Glutamatergic neuron (in vitro differentiated cells): ENCODE measurements at places on chromosomes 7 and 10. TPM values are rescaled to one million over a fixed set of nuclear protein-coding genes. Genes with fewer than 3 reads are reported as not detected.

DNA sequence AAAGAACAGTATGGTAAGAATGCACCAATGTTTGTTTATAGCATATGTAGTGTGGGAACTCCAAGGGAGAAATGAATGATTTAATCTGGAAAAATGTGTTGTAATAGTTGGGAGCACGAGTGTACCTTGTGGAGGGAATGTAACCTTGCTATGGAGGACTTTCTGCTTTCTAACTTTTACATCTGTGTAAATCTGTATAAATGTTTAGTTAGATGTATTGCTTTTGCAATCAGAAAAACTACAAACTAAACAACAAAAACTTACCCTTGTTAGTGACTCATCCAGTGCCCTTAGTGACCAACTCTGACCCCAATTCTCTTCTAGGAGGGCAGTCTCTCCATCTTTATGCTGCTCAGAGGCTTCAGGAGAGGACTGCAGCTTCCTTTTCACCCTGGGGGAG lies 89.3 kb downstream of the CCNY start:
- no peak for DNase-seq

GRCh38 chr10:4776234-4776638 lies 49.8 kb upstream of the AKR1E2 start:
- DNase-seq, result no peak

Gene INMT
- 1.7 TPM for total RNA-seq

Gene EPHB6
- 21.4 TPM for total RNA-seq

GRCh38 chr7:83161899-83162401 lies 734 bp downstream of the PCLO start:
- no peak for DNase-seq

Gene HOXA11
- not detected for total RNA-seq

- no peak for DNase-seq
Observed at GRCh38 chr10:103839872-103840739, 15.3 kb downstream of the SH3PXD2A start.

DNA sequence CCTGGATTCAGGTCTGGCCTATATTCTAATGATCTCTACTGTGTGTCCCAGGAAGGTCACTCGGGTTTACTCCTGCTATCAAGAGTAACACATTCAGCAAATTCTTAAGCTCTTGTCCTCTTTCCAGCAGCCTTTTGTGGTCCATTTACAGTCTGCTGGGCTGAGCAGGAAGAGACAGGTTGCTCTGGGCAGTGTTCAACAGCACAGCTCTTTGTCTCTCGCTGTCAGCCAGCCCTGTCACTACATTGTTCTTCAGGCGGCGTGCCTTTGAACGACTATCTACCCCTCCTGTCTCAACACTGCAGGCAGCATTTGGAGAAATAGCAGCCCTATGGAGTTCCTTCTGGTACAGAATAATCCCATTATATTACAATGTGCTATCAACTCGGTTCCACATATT lies 192.2 kb upstream of the TBX20 start:
- DNase-seq, result no peak

Gene FZD1
- 4.9 TPM for total RNA-seq

- no peak for DNase-seq
Observed at GRCh38 chr7:90474284-90475210, 5.1 kb downstream of the PTTG1IP2 start.

Gene SPAM1
- not detected for total RNA-seq

DNA sequence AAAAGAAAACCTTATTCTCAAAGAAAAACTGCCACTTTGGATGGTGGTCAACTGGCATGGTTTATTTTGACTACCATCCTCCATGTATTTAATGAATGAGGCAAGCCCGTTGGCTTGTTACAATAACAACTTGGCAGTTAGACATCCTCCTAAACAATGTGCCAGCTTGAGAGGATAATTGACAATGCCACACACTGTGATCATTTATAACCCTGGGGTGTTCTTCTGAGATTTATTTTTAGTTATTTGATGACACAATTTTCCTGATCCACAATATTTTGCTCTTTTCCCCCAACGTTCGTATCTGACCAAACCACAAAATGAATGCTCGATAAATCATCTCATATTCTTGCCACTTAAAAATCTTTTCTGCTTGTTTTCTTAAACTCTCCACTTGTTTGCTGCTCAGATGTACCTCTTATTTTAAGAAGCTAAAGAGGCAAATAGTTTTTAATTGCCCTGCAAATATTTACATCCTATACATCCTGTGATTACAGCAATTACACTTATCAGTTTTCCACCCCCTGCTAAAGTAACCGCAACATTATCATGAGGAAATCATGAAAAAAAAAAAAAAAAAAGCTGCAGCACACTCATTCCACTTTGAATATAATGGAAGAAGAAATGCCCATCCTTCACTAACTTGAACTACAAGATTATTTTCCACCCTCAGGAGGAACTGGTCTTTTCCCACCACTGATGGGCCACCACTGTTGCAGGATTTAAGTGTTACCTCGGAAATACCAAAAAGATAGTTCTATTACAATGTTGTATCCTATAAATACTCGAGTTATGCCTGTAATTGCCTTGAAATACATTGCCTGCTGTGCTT lies 119.9 kb downstream of the MBL2 start:
- DNase-seq, result no peak

DNA sequence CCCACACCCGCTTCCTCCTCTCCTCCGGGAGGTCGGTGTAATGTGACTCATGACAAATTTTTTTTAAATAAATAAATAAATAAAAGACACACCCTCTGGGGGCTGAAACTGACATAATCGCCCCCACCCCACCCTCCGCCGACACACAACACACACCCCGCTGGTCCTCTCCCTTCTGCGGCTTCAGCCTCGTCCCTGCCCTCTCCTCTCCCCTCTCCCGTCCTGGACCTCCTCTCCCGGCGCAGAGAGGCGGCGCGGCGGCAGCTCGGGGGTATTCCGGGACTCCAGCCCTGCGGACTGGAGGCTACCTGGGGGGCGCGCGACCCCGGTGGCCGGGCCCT lies 686 bp downstream of the ABI1 start:
- peak; percentile 71 for DNase-seq

DNA sequence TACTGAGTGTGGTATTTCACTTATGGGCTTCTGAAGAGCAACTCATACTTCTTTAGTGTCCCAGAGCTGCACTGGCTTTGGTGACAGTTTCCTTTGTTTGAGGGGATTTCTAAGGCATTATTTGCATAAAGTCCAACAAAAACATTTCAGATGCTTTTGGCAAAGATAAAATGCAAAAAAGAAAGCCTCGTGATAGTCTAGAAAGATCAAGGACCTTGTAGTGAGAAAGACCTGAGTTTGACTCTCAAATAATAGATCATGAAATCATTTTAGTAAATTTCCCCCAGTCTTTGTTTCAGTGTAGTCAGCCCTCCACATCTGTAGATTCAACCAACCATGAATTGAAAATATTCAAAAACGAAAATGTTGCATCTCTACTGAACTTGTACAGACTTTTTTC lies 107.4 kb downstream of the EEPD1 start:
- no peak for DNase-seq

GRCh38 chr10:132946806-132947546 lies 4.6 kb upstream of the CFAP46 start:
- no peak for DNase-seq

GRCh38 chr10:52474265-52474664 lies 160.2 kb downstream of the DKK1 start:
- DNase-seq, result no peak

Gene BLNK
- not detected for total RNA-seq

Gene NANOS1
- total RNA-seq, result 34.0 TPM

DNA sequence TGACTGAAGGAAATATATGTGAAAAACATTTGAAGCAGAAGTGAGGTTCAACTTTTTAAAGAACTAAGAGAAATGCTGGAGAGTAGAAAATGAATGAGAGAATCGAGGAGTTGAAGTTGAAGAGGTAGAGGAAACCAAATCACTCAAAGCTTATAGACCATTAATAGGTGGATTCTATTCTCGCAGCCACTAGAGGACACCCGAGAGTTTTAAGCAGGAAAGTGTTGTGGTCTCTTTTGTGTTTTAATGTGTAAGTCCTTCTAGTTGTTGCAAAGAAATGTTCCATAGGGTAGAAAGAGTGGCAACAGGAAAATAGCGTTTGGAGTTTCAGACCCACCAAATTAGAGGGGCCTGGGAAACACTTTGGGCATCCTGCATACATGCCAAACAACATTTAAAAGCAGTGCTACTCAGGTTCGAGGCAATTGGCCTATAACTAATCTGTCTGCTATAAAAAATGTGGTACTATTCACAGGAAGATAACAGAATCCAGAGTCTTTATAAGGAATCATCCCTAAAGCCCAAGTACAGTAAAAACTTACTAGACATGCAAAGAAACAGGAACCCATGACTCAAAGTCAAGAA lies 75.3 kb upstream of the TAS2R16 start:
- DNase-seq, result no peak

- no peak for DNase-seq
Observed at GRCh38 chr7:138015096-138015495, 13.2 kb upstream of the CREB3L2 start.

DNA sequence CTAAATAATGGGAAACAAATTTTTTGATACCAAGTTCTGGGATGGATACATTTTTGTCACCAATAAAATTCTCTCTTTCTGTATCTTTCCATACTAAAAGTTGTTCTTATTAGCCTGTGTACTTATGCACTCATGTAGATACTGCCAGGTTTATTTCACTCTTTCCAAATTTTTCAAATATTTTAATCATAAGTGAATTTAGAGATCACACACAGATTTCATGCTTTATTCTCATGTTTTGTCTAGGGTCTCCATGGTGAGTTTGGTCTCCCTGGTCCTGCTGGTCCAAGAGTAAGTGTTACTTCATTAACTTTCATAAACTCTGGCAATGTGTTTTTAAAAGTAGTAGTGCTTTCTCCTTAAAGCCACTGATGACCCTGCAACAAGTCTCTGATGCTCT lies 20.3 kb downstream of the COL1A2 start:
- no peak for DNase-seq

Gene WNT8B
- not detected for total RNA-seq

- no peak for DNase-seq
Observed at GRCh38 chr10:11597470-11597869, 14.0 kb downstream of the USP6NL start.

Gene CCDC172
- not detected for total RNA-seq

Gene GSAP
- total RNA-seq, result 0.76 TPM

Gene ATG9B
- total RNA-seq, result 9.4 TPM

GRCh38 chr7:24576171-24577025 lies 3.1 kb downstream of the PALS2 start:
- DNase-seq, result no peak

GRCh38 chr10:115826396-115826795 lies 446.6 kb downstream of the GFRA1 start:
- no peak for DNase-seq

Gene RADIL
- total RNA-seq, result 31.3 TPM

Gene GPR15LG
- total RNA-seq, result not detected
